Foreskin melanocyte (primary cell): ENCODE measurements at places on chromosomes 6 and 20.

DNA sequence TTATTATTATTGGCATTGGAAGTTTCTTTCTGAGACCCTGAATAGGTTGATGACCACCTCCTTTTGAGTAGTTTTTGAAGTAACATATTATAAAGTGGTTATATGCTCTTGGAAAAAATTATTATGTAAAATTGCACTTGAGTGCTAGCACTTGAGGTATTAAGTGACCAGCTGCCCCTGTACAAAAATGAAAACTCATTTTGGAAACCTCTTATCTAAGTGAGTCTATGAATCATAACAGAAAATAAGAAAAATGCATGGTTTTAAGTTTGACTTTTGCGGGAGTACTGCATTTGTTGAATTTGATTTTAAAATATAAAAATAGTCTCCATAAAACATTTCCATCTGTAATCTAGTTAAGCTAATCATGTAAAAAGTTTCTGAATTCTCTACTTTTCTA, 248.3 kb downstream of the TMEM242 start:
- no peak for DNase-seq

DNA sequence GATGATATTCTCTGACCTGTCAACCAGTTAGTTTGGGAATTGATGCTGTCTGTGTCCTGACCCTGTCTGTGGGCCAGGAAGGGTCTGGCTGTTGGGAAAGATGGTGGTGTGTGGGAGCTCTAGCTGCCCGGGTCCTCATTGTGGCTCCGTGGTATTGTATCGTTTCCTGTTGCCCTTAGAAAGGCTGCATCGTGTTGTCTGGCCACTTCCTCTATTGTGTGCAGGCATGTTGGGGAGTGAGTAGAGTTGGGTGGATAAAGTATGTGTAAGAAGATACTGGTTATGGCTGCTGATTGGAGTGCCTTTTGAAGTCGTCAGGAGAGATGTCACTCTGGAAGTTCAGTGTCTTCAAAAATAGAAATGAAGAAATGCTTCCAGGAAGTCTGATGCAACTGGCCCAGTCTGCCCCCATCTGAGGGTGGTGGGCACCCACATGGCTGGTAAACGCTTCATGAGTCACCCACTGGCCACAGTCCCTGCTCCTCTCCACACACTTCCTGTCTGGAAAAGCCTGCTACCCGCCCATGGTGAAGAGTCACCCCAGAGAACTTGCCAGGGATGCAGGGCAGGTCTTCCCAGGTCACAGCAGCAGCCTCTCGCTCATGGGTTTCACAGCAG, 27.9 kb downstream of the PPARD start:
- peak; percentile 48 for DNase-seq

DNA sequence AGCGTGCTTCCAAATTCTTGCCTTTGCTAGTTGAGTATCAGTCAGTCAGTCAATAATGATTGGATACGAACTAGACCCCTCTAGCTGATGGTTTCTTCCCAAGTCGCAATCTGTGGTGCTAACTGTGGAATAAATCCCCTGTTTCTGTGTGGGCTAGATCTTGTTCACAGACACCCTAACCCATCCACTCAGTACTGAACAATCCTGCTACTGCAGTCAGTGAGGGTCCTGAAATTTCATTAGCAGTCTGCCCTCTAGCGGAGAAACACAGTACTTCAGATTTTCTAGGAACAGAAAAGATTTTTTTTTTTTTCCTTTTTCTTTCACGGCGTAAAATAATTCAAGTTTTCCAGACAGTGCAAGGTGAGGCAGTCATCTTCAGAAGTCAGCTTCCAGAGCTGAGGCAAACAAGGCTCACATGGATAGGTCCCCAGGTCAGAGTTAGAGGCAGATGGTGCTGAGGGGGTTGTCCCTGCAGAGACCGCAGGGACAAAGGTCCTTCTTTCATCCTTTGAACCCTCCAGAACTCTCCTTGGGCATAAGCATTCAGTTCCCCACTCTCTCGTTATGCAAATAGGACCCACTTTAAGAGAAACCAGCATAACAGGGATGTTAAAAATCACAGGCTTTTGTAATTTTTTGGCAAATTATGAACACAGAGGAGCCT, 119.6 kb downstream of the SCML4 start:
- DNase-seq, result peak; percentile 24

DNA sequence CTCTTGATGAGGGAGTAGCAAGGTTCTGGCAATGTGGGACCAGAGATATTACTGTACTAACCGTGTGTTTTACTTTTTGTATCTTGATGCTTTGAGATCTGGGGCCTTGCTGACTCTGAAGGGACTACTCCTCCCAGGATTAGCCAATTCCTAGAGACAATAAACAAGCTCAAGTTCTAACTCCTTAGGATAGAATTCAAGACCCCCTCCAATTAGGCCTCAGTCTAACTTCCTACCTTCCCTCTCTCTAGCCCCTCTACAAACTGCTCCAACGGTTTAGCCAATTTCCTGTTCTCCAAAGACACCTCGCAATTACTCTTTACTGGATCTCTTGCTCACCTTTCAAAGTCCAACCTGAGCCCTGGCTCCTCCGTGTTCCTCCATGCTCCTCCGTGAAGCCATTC, 158.7 kb upstream of the JARID2 start:
- DNase-seq, result no peak

DNA sequence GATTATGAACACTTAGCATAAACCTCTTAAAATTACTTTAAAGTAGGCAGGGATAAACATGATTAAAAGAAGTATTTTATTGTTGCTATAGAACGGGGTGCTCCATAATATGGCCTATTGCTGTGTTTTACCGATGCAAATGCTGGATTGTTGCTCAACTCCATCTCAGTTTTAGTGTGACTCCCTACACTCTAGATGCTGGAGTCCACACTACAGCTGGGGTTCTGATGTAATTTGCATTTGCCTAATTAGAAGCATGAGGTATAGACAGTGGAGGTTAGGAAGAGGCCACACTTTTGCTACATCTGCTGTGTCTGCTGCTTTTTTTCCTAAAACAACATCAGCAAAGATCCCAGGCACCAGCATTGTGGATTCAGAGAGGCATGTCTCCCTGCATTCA, 6.7 kb upstream of the HMGN3 start:
- no peak for DNase-seq

GRCh38 chr6:167930295-167930694, 67.2 kb upstream of the KIF25 start:
- no peak for DNase-seq

DNA sequence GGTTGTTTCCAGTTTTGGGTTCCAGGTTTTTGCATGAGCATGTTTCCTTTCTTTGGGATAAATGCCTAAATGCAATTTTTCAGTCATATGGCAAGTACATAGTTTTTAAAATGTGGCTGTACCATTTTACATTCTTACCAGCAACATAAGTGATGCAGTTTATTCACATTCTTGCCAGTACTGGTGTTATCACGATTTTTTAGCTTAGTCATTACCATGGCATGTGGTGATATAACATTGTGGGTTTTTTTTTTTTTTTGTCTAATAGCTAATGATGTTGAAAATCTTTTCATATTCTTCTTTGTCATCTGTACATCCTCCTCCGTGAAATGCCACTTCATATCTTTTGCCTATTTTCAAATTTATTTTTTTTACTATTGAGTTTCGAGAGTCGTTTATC, 2.9 kb upstream of the TDRD6 start:
- DNase-seq, result peak; percentile 2

DNA sequence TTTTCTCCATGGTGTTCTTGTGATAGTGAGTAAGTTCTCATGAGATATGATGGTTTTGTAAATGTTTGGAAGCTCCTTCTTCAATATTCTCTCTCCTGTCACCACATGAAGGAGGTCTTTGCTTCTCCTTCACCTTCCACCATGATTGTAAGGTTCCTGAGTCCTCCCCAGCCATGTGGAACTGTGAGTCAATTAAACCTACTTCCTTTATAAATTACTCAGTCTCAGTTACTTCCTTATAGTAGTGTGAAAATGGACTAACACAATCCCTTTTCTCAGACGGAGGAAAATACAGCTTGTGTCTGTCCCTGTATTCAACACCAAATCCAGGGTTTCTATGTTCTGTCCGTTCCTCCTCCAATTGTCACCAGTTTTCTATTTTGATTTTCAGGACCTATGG, 181.0 kb downstream of the ALDH8A1 start:
- no peak for DNase-seq

GRCh38 chr20:33443512-33444239, at the start of gene SNTA1:
TSS of gene SNTA1 (minus strand) at chr20:33443763. CDS start at chr20:33443620, 143 bp downstream.
- peak; percentile 53 for DNase-seq

- no peak for DNase-seq
Observed at GRCh38 chr6:74607934-74608333, 597.9 kb downstream of the COL12A1 start.

GRCh38 chr20:53707371-53708055, 113.9 kb upstream of the ZNF217 start:
- DNase-seq, result no peak

GRCh38 chr6:20341564-20341963, 60.1 kb upstream of the E2F3 start:
- no peak for DNase-seq

DNA sequence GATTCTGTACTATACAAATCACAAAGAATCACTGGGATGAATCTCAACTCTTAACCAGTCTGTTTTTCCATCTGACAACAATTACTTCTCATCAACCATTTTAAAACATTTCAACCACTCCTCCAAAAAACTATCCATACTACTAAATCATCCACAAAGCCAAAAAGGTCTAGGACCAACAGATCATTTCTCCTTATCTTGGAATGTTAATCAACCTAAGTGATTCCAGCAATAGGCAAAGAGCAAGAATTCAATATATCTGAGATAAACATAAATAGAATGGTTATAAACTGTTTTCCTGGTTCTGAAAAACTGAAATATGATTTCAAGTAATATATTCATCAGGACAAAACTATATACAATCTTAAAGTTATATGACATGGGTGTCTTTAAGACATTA, 28.6 kb downstream of the RANBP9 start:
- DNase-seq, result no peak

GRCh38 chr20:56663660-56664059, 34.6 kb downstream of the TFAP2C start:
- DNase-seq, result no peak

DNA sequence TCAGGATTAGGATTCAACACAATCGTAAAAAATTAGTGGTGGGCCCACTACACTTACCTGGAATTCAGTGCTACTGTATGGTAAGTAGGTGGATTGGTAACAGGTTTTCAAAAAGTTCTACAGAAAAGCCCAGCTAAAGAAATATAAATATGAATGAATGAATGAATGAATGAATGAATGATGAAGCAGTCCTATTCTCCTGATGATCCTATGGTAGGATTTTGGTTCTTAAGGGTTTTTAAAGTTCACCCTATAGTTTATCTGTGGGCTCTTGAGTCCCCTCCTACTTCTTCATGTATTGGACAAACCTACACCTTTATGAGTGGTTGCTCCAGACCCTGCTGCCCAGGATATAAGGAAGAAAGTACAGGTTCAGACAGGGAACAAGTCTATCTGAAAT, 89.5 kb upstream of the HEY2 start:
- no peak for DNase-seq

- no peak for DNase-seq
Observed at GRCh38 chr6:134866563-134866962, 83.3 kb downstream of the ALDH8A1 start.

DNA sequence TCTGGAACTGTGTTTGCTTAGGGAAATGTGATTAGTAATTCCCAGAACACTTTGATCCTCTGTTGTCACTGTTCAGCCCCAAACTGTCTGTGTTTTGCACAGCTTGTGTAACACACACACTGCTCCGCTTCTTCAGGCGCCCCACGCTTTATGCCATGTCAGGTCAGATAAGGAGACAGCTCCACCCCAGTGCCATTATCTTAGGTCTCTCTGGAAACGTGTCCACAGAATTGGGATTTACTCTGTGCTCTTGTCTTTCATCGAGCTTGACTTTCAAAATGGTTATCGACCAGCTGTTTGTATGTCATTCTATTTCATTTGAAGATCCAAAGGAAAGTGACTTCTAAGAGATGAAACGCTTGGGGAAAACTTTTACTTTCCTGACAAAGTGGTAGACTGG, 106.4 kb upstream of the SSTR4 start:
- no peak for DNase-seq

GRCh38 chr6:129709769-129710449, at the start of gene ARHGAP18:
TSS of gene ARHGAP18 (minus strand) at chr6:129710177. CDS start at chr6:129710136, 41 bp downstream.
- DNase-seq, result peak; percentile 90

GRCh38 chr20:2825761-2826160, 9.6 kb downstream of the TMEM239 start:
- DNase-seq, result no peak

- no peak for DNase-seq
Observed at GRCh38 chr6:43086022-43086658, 10.0 kb downstream of the PTK7 start.

DNA sequence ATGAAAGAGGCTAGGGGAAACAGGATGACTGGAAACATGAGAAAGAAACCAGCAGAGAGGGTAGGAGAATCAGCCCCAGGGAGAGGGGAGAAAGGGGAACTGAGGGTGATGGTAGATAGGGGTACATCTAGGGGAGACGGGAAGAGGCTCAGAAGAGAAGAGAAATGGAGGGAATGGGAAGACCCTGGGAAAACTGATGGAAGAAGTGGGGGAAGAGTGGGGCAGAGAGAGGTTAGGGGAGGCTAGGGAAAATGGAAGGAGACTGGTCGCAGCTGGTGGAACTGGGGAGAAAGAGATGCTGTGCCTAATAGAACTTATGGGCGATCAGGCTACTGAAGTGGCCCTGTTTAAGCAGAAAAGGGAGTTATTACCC, 548 bp downstream of the PROCR start:
- DNase-seq, result no peak

GRCh38 chr20:731891-732560, 36.3 kb downstream of the SLC52A3 start:
- no peak for DNase-seq

DNA sequence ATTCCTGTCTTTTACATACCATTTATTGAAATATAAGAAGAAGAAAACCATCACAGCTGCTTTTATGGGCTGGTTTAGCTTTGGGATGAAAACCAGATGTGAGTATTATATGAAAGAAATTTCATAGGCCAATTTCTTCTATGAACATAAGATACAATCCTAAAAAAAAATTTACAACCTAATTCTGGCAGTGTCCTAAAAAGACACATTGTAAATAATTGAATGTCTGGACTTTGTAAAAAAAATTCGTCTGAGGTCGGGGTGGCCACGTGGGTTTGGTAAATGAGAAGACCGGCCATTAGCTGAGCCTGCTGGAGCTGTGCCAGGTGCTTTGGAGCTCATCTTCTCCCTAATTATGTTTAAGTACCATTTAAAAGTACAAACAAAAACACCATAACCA, 26.8 kb downstream of the DACT2 start:
- DNase-seq, result no peak

GRCh38 chr20:49973981-49974380, 8.8 kb upstream of the SNAI1 start:
- DNase-seq, result no peak

DNA sequence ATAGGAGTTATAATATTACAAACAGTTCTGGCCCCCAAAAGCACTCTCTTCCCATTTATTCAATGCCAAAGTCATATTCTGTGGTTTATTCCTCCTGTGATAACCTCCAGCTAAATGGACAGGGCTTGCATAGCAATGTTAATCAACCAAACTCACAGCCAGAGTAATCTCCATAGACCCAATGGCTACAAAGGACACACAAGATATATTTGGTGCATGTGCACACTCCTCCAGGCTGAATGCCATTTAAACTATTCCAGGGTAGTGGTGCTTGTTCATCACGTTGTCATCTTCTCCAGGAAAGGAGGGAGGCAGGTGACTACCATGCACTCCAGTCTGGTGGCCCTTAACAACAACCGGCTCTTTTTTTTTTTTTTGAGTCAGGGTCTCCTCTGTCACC, 56.8 kb downstream of the B3GAT2 start:
- DNase-seq, result no peak
